ENCODE measurements at places on chromosomes 13 and 19.

GRCh38 chr19:51139299-51140014 is 2.6 kb upstream of the SIGLEC7 start:
- no peak for DNase-seq

DNA sequence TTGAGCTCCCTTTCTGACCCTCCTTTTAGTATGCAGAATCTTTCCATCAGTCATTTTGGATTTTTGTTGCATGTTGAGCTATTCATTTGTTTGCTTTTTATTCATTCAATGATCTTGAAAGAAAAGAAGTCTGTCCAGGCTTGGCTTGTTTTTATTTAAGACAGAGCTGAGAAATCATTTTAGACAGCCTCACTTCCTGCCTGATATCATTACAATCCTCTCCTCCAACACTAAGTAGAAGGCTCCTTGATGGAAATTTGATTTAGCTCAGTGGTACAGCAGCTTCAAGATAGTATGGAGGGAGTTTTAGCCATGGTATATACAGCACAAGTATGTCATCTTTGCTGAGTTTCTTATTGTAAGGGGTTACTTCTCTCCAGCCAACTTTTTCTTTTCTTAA is 28.4 kb downstream of the MBNL2 start:
- DNase-seq = no peak

DNA sequence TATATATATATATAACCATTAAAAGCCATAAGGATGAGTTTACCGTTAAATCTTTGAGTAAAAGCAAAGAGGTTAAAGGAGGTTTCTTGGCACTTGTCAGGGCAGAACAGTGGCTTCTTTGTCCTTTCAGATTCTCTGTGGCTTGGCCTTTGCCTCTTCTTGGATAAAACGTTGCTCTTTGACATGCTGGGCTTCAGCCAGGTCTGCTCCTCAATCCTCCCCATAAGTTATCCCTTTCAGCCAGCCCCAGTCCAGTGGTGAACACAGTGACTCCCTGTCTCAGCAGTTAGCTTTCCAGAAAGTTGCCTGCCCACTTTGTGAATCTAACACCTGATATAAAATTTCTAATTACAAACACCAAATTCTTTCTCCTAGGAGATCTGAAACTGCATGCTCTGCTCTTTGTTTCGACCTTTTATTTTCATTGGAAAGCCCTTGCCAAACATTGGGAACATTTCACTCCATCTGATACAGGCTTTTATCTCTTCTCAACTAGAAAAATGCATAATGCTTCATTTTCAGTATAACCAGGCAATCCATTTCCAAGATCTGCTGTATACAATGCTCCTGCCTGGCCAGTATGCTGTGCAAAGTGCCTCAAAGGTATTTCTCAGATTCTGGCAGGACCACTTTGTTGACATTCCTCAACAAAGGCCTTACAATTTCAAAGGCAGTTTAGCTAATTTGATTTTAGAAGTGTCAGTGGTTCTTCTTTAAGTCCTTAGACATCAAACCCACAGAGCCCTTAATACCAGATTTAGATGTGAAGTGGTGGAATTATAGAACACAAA is 16.2 kb upstream of the MED4 start:
- no peak for DNase-seq

GRCh38 chr13:71786875-71787274 is 80.1 kb downstream of the DACH1 start:
- no peak for DNase-seq

DNA sequence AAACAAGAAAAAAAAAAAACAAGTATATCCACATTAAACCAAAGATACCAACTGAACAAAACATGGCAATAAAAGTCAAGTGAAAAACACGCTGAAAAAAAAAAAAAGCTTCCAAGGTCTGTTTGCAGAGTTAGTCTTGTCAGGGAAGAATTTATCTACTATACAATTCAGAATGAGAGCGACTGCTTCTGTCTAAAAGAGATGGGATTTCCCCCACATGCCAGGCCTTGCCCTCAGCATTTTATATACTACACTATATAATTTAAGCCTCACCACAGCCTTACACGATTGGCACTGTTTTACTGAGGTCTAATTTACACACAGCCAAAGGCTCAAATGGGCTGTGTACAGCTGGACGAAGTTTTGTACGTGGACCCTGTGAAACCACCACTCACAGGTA is 67.3 kb downstream of the FOXO1 start:
- DNase-seq = no peak

GRCh38 chr13:110121422-110122083 is 185.4 kb downstream of the COL4A1 start:
- DNase-seq = no peak

DNA sequence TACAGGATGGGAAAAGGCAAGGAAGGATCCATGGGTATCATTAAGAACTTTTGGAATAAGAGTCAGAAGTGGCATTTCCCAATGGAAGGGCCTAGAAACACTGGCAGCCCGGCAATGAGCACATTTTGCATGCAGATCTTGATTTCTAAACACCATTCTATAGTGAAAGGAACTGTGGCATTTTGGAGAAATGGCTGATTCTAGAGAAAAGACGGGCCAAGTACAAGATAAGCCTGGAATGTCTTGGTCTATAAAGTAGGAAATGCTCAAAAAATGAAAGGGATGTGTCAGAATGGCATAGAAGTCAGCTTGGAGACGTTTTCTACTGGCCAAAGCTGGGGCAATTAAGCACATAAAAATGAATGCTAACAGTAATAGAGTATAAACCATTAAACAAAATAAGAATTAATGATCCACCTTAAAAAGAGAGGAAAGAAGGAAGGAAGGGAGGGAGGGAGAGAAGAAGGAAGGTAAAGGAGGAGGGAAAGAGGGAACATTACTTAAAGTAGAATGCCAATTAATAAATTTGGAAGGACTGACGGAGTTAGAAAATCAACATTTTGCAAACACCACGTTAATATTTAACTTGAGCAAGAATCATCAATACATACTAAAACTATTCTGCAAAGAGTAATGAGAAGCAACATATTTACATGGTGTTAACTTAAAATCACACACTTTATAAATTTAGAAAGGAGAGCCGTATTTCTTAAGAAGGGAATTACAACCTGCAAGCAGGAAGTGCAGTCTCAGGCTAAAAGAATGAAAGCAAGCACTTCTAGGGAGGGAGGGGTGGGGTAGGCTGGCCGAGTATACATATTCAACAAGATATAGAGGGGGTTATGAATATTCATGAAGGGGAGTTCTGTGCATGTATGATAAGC is 78.9 kb downstream of the ANKRD10 start:
- DNase-seq = no peak

GRCh38 chr19:21750586-21751128 is 16.7 kb downstream of the ZNF100 start:
- no peak for DNase-seq

- no peak for DNase-seq
Observed at GRCh38 chr13:102907886-102908515, 62.2 kb downstream of the ERCC5 start.

GRCh38 chr13:107968470-107968869 is 246.9 kb downstream of the LIG4 start:
- DNase-seq = no peak

- DNase-seq = no peak
Observed at GRCh38 chr13:111228262-111229144, 91.9 kb upstream of the TEX29 start.
